CD4-positive, alpha-beta T cell treated with Interleukin-15 for 4 hours (primary cell): ENCODE measurements at places on chromosomes 13 and 19.
A peak's percentile ranks its signal among the peaks of the same experiment; 100 is the strongest.

GRCh38 chr13:40187841-40188591 lies 478.4 kb downstream of the FOXO1 start:
- DNase-seq = peak; percentile 59

DNA sequence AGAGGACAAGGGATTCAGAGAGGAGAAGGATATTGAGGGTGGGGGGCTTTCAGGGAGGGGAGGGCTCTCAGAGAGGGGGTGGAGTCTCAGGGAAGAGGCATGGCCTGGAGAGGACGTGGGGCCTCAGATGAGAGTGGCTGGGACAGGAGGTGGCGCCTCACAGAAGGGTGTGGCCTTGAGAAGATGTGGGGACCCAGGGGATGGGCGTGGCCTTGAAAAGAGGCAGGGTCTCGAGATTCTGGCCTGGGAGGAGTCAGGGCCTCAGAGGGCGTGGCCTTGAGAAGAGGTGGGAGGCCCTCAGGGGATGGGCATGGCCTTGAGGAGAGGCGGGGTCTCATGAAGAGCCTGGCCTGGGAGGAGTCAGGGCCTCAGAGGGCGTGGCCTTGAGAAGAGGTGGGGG lies 23.7 kb upstream of the TNFSF14 start:
- DNase-seq = no peak

GRCh38 chr13:108086678-108087077 lies 128.7 kb downstream of the LIG4 start:
- no peak for DNase-seq

DNA sequence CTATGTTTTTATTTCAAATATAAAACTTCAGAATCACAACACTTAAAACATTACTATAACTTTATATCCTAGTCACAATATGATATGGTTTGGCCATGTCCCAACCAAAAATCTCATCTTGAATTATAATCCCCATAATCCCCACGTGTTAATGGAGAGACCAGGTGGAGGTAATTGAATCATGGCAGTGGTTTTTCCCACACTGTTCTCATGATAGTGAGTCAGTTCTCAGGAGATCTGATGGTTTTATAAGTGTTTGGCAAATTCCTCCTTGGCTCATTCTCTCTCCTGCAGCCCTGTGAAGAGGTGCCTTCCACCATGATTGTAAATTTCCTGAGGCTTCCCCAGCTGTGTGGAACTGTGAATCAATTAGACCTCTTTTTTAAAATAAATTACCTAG lies 307.6 kb downstream of the SPRY2 start:
- no peak for DNase-seq

- no peak for DNase-seq
These were observed 188.8 kb downstream of the KLF12 start for GRCh38 chr13:73945382-73945781.

DNA sequence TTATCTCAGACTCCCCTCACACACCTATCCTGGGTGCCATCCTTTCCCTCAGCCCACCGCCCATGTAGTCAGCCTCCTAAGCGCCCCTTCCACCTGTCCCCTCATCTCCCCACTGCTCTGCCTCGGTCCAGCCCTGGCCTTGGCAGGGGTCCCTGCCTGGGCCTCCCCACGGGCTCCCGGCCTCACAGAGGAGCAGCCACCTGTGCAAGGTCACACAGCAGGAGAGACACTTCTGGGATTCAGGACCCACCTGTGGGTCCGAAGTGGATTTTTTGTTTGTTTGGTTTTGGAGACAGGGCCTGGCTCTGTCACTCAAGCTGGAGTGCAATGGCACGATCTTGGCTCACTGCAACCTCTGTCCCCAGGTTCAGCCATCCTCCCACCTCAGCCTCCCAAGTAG lies 713 bp upstream of the UPK1A start:
- DNase-seq = no peak

DNA sequence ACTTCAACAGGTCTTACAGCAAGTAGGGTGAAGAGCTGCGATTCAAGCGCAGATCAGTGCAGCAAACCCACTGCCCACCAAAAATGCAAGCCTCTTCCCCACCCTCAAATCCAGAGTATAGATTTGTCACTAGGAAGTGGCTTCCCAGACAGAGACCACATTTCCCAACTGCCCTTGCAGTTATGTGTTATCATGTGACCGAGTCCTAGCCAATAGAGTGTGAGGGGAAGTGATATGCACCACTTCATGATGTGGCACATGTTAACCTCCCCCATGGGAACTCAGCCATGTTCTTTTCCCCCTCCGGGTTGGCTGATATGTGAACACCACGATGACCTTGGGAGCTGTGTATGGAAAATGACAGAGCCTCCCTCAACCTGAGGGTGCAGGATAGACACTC lies 50.8 kb downstream of the MBD3L2B start:
- DNase-seq = no peak

GRCh38 chr19:12075538-12076139 lies 11.1 kb downstream of the ZNF844 start:
- no peak for DNase-seq

- no peak for DNase-seq
These were observed 78.0 kb downstream of the MAP4K1 start for GRCh38 chr19:38539751-38540150.

DNA sequence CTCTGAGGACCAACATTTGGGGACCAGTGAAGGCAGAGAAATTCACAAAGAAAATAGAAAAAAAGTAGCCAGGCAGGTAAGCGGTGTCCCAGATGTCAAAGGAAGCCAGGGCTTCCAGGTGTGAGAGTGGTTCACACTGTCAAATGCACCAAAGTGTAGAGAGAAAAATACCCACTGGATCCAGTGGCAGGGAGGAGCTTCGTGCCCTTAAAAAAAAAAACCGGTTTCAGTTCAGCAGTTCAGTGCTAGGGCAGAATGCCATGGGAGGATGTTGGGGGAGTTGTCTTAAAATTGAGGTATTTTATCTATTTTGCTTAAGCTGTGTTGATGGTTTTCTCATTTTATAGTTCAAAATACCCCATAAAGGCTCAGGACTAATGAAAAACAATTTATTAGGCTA lies 47.8 kb upstream of the C1QTNF9 start:
- peak; percentile 41 for DNase-seq

- DNase-seq = no peak
These were observed 59.9 kb downstream of the TBC1D4 start for GRCh38 chr13:75422028-75422427.

DNA sequence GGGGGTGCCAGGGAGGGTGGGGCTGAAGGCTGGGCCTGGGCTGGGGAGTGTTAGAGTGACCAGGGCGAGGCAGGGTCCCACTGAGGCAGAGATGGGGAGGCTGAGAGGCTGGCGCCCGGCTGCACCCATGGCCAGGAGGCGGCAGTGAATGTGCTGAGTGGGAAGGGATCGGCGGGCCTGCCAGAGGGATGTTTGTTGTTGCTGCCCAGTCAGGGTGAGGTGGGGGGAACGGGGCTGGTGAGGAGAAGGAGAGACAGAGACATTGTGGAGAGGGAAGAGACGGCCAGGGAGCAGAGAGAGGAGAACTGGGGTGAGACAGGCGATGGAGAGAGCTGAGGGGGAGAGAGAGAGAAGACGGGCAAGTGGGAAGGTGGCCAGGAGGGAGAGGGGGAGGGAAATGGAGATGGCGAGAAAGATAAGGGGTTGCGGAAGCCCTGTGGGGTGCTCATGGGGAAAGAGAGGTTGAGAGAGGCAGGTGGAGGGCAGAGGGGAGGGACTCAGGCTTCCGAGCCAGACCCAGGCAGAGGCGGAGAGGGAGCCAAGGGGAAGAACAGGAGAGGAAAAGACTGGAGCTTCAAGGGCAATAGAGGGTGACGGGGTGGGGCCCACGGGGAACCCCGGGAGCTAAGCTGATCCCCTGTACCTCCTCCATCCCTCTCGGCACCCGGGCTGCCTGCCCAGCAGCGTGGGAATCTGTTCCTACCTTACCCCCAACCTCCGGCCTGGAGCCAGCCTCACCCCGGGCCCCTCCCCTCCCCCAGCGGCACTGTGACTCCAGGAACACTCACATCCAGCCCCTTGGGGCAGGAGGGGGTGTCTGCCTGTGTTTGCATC lies 690 bp upstream of the B3GNT8 start:
- DNase-seq = peak; percentile 37

- no peak for DNase-seq
These were observed 32.9 kb downstream of the PSG1 start for GRCh38 chr19:42846597-42846996.

DNA sequence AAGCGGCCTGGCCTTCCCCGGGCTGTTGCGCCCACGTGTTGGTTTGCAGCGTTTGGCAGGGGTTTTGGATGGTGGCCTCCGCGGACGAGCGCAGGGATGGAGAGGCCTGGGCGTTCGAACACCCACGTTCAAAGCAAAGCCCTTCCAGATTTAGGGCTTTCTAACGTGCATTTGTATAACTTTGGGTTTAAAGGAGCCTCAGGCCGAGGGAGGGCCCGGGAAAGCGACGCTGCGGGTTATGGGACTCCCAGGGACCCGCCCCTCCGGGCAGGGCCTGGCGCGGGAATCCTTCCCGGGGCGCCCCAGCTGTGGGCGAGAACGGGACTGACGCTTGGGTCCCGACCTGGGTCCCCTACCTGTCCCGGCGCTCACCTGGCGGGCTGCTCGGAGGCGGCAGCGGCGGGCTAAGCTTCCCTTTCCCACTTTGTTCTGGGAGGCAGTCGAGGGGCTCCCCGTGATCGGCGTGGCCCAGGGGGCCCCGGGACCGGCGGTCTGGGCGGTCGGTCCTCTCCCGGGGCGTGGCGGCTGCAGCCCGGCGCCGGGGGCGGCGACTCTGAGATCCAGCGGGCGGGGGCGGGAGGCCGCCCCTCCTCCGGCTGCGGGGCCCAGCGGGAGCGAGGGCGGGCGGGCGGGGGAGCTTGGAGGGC lies at the start of gene FBXO17:
Gene FBXO17, minus strand, starts transcription at position 529 of the 647 bp plus-strand sequence. CDS start 25,423 bp downstream, outside the sequence.
- DNase-seq = no peak

DNA sequence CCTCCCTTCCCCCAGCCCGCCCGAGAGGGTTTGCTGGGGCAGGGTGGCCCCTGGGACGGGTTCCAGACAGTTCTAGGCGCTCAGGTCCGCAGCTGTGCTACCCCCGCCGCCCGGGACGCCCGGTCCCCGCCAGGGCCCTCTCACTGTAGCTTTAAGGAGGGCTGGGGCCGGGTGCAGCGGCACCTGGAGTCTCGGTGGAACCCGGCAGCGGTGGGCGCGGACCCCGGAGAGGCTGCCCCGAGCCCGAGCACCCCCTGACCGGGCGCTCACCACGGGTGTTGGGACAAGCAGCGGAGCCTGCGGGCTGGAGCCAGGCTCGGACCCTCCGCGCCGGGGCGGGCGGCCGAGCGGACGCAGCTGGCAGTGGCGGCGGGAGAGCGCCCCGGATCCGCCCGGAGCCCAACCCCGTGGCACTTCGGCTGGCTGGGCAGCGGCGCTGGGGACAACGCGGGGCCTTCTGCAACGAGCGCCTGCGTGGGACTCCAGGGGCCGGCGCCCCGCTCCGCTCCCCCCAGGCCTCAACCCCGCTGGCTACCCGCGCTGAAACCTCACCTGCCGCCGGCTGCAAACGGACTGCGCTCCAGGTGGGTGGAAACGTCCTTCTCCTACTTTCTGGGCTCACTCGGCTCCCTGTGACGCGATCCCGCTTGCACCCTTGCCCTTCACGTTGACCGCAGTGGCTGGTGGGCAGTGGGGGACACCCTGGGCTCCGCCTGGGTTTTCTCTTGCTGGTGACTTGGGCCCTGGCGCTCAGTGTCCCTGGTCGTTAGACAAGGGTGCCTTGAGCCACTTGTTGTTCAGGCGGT lies 81.1 kb downstream of the ZNF429 start:
- no peak for DNase-seq

DNA sequence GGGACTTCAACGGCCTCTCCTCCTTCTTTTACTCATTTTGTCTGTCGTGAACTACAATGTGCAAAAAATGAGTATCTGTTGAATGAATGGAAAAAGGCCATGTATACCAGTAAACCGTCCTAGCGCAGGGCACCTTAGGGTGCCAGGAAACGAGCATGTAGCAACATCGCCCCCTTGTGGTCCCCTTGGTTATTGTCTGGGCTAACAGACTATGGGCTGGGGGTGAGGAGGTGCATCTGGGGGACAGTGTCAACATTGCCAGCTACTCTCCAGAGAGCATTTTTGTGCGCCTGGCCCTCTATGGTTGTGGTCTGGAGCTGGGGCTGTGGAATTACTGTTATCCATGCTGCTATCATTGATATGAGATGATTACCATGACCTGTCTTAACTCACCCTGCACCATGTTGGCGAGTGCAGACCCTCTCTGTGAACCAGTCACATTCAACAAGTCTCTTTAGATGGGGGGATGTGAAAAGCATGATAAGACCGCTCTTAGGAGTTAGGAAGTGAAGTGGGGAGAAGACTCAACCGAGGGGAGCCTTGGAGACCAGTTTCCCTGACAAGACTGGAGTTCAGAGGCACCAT lies 22.8 kb upstream of the SIGLEC11 start:
- DNase-seq = peak; percentile 78

DNA sequence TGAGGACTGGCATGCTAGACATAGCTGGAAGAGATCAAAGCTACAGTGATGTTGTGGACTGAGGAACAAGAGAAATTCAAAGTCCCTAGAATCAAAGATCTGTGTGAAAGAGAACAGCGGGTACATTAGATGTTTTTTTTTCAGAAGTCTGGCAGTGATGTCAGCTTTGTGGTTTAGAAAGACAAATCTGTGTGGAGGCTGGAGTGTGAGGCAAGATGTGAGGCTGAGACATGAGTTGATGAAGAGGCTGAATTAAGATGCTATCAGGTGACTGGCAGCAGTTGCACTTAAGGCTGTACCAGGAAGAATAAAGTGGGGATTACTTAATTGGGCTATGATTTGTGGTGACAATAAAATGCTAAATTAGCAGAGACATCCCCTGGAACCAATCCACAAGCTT lies 46.5 kb downstream of the DNAJC3 start:
- DNase-seq = no peak
